ENCODE measurements at places on chromosomes 1 and 21. TPM values are rescaled to one million over a fixed set of nuclear protein-coding genes. Genes with fewer than 3 reads are reported as not detected.

KRTAP10-7 gene
- total RNA-seq = not detected

CBR3 gene
- not detected for total RNA-seq

- H3K4me1 ChIP-seq = no peaks in the 10 kb centered on the region
- no peak overlapping the region for H3K4me3 ChIP-seq
- DNase-seq = no peak
- H3K27me3 ChIP-seq = no peaks in the 10 kb centered on the region
- no peak overlapping the region for H3K27ac ChIP-seq
- no peaks in the 10 kb centered on the region for H3K36me3 ChIP-seq
Observed at GRCh38 chr1:111318523-111318922, 27.9 kb downstream of the CHIA start.

DNA sequence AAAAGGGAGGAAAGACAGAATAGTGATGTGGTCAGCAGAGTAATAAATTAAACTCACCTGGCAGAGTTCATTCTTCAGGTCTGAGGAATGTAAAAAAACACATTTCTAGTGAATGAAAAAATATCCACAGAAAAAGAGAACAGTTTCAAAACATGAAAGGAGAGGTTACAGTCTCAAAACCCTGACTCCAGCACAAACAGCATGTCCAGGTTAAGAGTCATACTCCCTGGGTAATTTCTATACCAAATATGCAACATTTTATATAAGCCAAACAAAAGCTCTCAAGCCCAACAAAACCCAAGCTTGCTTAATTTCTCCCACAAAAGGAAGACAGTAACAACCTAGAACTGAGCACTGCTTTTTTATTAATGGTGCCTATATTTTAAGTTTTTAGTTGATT, 173.0 kb downstream of the NTMT2 start:
- H3K27ac ChIP-seq = no peak overlapping the region
- H3K36me3 ChIP-seq = no peaks in the 10 kb centered on the region
- no peak overlapping the region for H3K4me3 ChIP-seq
- no peaks in the 10 kb centered on the region for H3K4me1 ChIP-seq
- no peak for DNase-seq

DNA sequence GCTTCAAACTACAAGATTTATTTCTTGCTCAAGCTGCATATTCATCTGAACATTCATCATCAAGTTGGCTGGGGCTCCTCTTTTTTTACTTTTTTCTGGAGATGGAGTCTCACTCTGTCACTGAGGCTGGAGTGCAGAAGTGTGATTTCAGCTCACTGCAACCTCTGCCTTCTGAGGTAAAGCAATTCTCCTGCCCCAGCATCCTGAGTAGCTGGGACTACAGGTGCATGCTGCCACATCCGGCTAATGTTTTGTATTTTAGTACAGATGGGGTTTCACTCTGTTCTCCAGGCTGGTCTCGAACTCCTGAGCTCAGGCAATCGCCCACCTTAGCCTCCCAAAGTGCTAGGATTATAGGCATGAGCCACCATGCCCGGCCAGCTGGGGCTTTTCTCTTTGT, 88.3 kb upstream of the C1orf105 start:
- H3K4me3 ChIP-seq = no peak overlapping the region
- H3K4me1 ChIP-seq = no peaks in the 10 kb centered on the region
- DNase-seq = no peak

- peaks cover 6% of the 10 kb centered on the region for H3K27me3 ChIP-seq
- no peaks in the 10 kb centered on the region for H3K4me1 ChIP-seq
- no peak overlapping the region for H3K27ac ChIP-seq
- no peak overlapping the region for H3K4me3 ChIP-seq
Observed at GRCh38 chr1:232335261-232335660, 294.7 kb downstream of the SIPA1L2 start.

DNA sequence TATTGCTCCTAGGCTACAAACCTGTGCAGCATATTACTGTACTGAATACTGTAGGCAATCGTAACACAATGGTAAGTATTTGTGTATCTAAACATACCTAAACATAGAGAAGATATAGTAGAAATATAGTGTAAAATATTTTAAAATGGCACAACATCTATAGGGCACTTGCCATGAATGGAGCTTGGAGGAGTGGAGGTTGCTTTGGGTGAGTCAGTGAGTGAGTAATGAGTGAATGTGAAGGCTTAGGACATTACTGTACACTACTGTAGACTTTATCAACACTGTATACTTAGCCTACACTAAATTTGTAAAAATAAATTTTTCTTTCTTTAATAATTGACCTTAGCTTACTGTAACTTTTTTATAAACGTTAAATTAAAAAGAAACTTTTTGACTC, 7.9 kb downstream of the LEFTY2 start:
- H3K27ac ChIP-seq = no peak overlapping the region
- no peak overlapping the region for H3K4me3 ChIP-seq
- peaks cover 12% of the 10 kb centered on the region for H3K36me3 ChIP-seq
- DNase-seq = no peak

- DNase-seq = no peak
- no peaks in the 10 kb centered on the region for H3K36me3 ChIP-seq
- H3K27me3 ChIP-seq = no peaks in the 10 kb centered on the region
- no peaks in the 10 kb centered on the region for H3K4me1 ChIP-seq
- H3K4me3 ChIP-seq = no peak overlapping the region
Observed at GRCh38 chr1:232381394-232382100, 248.4 kb downstream of the SIPA1L2 start.

DNA sequence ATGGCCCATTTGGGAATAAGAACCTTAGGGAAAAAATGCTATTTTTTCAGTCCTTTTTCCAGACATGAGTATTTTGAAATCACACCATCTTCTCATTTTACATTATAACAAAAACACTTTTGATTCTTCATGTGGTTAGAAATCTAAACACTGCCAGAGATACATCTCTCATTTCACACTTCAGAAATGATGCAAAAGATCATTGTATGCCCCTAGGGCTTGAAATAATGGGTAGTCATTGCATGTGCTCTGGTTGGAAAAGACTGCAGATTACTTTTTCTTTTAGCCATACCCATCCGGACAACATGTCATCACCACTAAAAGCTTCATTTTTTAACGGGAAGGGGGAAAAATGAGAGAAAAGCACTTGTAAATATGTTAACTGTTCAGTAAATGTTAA, 1152.2 kb upstream of the ADGRL4 start:
- no peak overlapping the region for H3K4me3 ChIP-seq
- H3K4me1 ChIP-seq = no peaks in the 10 kb centered on the region
- peaks cover 4% of the 10 kb centered on the region for H3K36me3 ChIP-seq
- no peak for DNase-seq
- H3K27ac ChIP-seq = no peak overlapping the region
- no peaks in the 10 kb centered on the region for H3K27me3 ChIP-seq

DNA sequence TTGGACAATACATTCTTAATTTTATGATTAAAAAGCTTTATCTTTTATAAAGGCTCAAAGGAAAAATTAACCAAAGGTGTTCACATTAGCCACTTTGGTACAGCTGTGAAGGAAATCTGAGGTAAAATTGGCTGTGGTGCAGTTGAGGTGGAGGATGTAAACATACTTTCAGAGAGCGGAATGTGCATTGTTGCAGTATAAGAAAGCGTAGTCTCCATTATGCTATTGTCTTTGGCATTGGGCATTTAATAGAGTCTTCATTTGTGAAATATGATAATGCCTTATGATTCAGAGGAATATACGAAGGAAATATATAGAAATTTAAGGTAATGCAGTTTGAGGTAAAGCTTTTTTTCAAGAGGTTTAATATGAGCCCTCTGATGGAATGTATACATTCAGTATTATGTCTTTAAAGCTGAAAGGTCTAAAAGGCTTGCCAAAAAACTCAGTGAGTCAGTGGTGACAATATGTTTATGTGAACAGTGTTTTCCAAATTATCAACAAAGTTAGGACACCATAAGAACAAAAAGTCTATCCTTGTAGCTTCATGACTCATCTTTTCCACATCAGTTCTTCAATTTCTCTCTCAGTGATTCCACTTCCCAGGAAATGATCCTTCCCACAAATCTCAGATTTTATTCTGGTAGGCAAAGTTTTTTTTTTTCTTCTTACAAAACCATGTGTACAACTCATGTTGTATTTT, 26.9 kb upstream of the DDR2 start:
- no peaks in the 10 kb centered on the region for H3K4me1 ChIP-seq
- H3K36me3 ChIP-seq = peaks cover 26% of the 10 kb centered on the region
- no peak overlapping the region for H3K4me3 ChIP-seq

Measured in endodermal cell (in vitro differentiated cells).